ENCODE measurements at places on chromosomes 7 and 10.

DNA sequence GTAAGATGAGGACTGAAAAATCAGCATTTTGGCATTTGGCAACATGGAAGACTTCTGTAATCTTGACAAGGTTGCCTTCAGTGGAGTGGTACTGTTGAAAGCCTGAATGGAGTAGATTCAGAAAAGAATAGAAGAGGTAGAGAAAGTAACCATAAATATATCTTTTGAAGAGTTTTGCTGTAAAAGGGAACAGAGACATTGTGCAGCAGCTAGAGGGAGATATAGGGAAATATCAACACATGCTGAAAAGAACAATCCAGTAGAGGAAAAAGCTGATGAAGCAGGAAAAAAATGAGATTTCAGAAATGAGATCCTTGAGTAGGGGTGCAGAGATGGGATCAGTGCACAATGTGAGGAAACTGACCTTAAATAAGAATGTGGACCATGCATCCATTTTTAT is 60.0 kb downstream of the RAPGEF5 start:
- no peak for DNase-seq

GRCh38 chr7:7793921-7794320 is 75.5 kb upstream of the RPA3 start:
- no peak for DNase-seq

- DNase-seq: no peak
These were observed 11.2 kb upstream of the PDK4 start for GRCh38 chr7:95607561-95607960.

DNA sequence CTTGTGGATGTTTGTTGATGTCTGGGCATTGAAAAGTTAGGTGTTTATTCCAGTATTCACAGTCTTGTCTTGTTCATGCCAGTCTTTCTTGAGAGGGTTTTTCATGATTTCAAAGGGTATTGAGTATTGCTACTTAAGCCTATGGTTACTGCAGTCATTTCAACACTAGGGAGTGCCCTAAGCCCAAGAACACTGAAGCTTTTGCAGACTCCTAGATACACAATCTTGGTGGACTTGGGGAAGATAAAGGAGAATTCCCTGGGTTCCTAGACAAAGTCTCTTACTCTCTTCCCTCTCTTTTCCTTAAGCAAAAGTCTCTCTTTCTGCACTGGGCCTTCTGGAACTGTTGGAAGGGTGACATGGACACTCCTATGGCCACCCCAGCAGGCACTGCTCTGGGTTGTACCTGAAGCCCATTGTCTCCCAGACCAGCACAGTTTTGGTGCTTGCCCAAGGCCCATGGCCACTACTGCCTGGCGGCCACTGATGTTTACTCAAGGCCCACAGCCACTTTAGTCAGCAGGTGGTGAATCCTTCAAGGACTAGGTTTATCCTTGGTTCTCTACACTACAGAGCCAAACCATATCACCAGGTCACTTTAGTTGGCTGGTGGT is 24.9 kb downstream of the SAMD9 start:
- DNase-seq: no peak

DNA sequence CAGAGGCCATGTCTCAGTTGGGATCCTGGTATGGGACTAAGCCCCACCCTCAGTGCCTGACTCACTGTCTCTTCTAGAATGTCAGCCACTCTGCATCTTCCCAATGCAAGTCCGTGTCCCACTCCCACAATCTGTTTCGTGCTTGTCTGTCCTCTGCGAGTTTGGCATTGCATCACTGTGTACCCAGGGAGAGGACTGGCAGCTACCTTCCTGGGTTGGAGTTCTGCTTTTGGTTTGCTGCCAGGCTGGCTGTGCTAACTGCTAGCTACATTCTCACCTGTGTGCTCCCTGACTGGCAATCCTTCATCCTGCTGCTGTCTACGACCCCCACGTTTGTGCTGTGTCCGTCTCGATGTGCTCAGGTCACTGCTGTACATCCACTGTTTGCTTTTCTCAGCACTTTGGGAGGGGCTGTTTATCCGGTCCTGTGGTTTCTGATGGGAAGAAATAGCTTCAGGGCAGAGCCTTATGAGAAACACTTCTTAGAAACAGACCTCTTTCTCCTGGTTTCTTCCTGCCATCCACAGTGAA is 56.0 kb upstream of the GLI3 start:
- peak; percentile 69 for DNase-seq

GRCh38 chr7:28586736-28587135 is 174.4 kb downstream of the CREB5 start:
- DNase-seq: peak; percentile 86

DNA sequence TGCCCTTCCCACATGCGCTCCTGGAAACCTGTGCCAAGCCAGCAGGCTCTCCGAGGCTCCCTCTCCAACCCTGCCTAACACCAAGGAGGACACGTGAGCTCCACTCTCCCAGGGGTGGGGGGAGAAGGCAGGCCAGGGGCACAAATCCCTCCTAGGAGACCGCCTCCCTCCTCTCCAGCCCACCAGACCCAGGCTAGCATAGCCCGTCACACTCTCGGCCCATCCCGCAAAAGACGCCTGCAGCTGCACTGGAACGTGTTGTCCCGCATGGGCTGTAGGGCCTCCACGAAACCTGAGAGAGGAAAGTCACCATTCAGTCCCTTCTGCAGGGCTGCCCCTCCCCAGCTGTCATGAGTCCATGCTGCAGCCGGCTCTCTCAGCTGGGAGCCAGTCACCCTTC is 126.3 kb downstream of the MAD1L1 start:
- DNase-seq: no peak

- peak; percentile 59 for DNase-seq
These were observed 790.8 kb upstream of the KCND2 start for GRCh38 chr7:119482209-119482608.

DNA sequence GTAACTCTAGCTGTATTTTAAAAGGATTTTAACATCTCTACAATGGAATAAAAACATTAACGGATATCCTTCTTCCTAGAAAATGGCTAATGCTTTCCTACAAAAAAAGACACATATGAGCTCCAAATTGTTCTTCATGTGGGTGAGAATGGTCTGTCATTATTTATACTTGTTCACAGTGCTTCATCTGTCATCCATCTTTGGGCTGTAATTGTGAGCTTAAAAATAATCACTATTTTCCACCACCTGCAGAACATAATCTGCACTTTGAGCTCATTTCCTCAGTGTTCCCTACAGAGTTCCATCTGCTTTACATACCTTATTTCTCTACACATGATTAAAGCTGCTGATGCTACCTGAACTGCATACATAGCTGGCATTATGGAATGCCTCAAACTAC is 979.1 kb upstream of the C7orf33 start:
- DNase-seq: no peak

GRCh38 chr7:90816511-90817142 is 220.5 kb downstream of the CDK14 start:
- peak; percentile 96 for DNase-seq

DNA sequence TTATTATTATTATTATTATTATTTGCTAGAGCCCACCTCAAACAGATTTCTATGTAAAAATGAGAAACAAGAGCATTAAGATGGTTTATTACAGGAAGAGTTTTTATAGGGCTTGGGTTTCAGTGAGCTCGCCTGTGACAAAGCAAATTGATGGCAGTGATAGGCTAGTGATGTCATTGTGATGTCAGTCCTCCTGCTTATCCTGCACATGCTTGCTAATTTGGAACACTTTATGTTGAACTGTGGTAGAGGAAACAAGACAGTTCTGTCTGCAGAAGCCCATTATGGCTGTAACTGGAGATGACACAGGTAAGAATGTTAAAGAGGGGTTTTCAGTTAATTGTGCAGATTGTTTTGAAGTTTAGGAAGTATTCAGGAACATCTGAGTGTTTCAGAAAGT is 68.3 kb downstream of the CREM start:
- peak; percentile 22 for DNase-seq

DNA sequence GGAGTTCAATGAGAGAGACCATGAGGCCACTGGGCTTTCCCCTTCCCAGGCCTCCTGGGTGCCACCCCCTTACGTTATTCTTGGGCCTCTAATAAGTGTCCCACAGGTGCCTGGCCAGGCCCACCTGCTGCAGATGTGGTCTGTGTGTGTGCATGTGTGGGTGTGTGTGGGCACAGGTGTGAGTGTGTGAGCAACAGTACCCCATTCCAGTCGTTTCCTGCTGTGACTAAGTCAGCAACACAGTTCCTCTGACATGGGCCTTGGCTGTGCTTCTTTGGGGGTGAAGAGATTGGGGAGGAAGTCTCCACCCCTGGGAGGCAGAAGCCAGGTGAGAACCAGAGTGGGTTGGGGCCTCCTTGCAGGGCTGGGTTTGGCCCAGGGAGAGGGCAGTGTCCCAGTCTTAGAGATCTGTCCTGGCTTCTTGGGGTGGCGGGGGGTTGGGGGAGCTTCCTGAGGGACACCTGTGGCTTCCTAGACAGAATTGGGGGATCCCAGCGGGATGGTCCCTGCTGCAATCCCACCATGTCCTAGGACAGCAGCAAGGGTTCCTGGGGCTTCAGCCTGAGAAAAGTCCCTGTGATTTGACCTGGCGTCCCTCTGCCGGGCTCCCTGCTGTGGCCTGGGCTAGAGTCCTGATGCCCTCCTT is 4.1 kb upstream of the PILRB start:
- DNase-seq: no peak

- DNase-seq: no peak
These were observed 55.3 kb downstream of the ADCYAP1R1 start for GRCh38 chr7:31107106-31108090.

DNA sequence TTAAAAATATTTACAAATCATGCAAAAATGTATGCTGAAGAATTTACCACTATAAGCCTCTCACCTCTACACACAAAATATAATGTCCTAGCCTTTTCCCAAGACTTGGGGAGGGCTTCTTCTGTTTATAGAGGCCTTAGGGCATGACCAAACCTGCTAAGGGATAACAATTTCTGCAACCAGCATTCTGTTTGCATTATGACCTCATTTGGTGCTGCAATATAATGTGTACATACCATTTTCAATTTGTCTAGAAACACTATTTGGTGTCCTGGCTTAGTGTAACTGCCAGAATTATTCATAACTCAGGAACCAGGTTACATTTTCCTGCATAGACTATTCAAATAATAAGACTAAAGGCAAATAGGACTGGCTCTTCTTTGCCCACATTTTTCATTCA is 446.6 kb upstream of the SORCS1 start:
- peak; percentile 25 for DNase-seq

GRCh38 chr10:70601746-70602145 is 795 bp downstream of the PRF1 start:
- DNase-seq: no peak

GRCh38 chr7:88132725-88133124 is 87.1 kb downstream of the SRI start:
- no peak for DNase-seq

- DNase-seq: no peak
These were observed 128.5 kb upstream of the CDK1 start for GRCh38 chr10:60649485-60650377.

- DNase-seq: no peak
These were observed 15.4 kb downstream of the CHST15 start for GRCh38 chr10:124078028-124078427.

- DNase-seq: no peak
These were observed 48.4 kb upstream of the ELFN1 start for GRCh38 chr7:1621718-1622117.

GRCh38 chr10:109978481-109978880 is 29.3 kb upstream of the ADD3 start:
- DNase-seq: no peak

DNA sequence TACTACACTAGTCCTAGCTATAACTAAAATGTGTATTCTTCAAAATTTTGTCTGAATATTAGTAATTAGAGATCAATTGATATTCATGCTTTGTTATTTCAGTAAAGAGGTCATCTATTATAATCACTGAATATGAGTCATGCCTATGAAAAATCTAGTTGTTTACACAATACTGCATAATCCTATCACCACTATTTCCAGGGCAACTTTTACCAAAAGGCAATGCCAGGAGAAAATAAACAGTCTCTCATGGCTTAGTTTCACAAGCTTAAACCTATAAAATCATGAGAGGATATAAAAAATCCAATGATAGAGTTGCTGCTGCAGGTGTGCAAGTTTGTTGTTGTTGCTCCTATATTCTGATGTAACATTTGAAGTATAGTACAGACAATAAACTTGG is 149.9 kb upstream of the COL1A2 start:
- no peak for DNase-seq

DNA sequence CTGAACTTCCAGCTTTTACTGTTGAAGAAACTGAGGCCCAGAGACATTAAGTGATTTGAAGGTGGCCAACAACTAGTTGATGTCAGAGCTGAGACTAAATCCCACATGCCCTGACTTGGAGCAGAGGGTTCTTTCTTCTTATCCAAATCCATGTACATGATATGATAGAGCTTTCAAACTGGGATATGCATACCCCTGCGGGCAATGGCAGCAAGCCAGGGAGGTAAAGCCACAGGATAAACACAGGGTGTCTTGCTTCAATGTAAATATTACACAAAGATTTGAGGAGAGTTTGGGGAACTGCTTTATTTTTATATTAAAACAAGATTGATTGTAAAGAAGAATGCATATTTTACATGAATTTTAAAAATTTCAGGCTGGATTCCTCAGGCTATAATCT is 2.3 kb upstream of the LRRC72 start:
- no peak for DNase-seq

- DNase-seq: no peak
These were observed 85.3 kb upstream of the DIP2C start for GRCh38 chr10:774661-775244.

GRCh38 chr7:25186436-25186835 is 41.9 kb downstream of the NPVF start:
- DNase-seq: no peak

DNA sequence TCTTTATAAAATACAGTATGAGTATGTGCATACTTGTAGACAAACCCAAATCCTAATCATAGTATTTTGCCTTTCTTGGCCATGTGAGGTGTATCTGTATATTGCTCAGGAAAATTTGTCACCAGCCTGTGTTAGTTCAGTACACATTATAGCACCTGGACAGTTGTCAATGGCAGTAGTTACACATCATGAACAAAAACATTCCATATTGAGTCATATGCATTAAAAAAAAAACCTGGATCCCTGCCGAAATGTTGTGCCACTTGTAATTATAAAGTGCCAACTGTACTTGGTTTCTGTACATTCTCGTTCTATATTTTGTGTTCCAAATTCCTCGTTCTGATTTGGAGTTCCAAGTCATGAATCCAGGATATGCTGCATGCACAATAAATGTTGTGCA is 410.4 kb downstream of the INHBA start:
- no peak for DNase-seq

- DNase-seq: no peak
These were observed 143.9 kb upstream of the FRMD4A start for GRCh38 chr10:14474656-14475055.

DNA sequence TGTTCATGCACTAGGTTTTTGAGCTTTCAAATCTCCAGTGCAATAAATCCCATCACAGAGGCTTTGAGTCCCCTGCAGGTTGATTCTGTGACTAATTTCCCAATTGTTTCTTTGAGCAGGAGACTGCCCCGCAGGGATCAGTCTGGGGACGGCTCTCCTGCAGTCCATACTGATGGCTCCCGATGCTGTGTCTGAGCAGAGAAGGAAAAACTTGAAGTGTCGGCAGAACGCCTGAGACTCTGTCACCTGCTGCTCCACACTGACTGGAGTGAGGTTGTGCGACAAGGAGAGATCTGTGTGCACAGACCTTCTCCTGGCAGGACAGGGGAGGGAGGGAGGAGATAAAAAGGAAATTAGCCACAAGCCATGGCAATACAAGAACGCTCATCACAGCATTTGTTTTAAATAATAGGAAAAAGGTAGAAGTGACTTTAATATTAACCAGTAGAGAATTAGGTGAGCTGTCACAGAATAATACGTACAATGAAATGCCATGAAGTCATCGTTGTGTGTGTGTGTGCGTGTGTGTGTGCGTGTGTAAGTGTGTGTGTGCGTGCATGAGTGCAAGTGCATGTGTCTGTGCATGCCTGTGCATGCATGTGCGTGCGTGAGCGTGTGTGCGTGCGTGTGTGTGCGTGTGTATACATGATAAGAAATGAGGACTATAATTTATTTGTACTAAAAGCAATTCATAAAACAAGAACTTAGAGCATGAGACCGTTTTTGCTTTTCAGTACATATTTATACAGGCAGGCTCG is 38.2 kb downstream of the HTR5A start:
- no peak for DNase-seq

Measured in H4 (cell line).